ENCODE measurements at places on chromosomes 5 and 9.

GRCh38 chr5:1182360-1182632, 19.1 kb upstream of the SLC6A19 start:
- no peak for DNase-seq

DNA sequence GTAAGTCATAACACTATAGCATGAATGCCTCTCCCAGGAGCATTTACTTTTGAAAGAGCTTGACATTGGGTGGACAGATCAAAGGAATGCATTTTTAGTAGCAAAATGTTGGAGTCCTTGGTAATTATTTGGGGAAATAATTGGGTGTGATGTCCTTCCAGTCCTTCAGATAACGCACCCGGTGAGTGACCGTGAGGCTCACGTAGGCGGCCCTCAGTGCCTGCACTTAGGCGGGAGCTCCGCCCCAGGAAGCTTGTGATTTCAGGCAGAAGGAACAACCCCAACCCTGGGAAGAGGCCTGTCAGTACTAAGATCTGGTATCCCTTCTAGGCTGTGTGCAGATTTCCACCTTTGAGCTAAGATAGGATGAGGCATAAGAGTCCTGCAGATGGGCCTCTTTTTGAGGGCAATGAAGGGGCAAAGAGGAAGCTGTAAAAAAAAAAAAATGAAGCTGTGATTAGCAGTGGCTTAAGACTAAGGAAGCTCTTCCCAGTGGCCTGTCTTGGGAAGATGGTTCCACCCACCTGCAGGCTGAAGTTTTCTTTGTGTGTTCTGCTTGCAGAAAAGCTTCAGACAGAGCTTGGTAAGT, 14.9 kb downstream of the BTNL9 start:
- no peak for DNase-seq

DNA sequence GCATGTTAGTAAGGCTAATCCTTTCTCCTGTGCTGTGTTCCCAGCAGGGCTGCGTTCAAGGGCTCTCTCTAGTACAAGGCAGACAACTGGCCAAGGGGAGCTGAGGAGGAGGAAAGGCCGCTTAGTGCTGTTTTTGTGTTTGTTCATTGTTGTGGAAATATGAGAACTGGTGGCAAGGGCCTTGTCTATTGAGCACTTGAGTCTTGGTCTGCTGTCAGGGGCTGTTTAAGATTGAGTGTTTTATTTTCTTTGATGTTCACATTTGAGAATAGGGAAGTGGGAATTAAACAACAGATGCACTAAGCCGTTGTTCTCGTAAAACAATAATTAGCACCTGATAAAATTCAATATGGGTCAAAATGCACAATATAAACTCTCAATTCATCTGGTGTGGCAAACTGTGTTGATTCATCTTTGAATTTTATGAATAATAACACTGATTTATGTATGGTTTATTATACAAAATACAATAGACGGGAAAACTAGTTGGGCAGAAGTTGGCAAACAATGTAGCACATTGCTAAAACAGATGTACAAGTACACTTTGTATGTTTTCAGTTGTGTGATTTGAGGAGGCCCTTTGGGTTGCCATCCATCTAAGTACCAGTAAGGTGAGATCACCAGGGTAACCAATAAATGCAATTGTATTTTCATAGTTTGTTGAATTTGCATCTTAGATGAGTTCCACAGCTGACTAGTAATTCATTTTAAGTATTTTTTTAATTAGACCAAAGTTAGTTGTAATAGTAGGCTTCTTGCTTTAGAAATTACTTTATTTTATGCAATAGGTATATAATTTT, 97.6 kb upstream of the GRHPR start:
- no peak for DNase-seq

DNA sequence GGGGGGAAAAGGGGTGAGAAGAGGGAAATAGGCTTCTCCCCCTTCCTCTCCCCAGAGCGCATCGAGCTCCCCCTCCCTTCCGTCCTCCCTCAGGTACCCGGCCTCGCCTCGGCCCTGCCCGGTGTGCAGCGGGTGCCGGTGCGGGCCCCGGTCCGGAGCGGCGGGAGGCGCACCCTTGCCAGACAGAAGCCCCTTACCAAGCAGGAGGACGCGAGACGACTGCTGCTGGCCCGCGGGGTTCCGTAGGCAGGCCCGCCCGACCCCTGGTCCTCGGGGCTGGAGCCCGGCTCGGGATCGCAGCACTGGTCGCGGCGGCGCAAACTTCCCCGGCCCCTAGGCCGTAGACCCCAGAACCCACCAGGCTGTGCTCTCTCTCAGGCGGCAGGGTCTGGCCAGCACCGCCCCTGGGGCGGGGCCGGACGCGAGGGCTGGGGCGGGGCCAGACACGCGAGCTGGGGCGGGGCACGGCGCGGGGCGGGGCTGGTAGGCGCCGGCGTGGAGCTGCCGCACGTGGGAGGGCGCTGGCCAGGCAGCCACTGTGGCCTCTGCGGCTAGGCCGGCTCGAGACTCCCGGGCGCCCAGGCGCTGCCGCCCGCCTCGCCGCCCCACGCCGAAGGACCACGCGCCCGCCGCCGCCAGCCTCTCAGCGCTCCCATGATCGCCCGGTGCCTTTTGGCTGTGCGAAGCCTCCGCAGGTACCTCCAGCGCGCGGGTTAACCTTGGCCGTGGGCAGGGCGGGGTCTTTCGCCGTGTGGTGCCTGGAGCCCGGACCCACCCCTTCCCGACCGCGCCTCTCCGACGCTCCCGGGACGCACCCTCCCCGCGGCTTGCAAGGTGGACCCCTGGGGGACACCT, at the start of the genes NLN and SGTB:
TSS of gene NLN (plus strand) at position 486 of the 855 bp plus-strand sequence. CDS start at position 655, 169 bp downstream.
TSS of gene SGTB (minus strand) at position 390 of the 855 bp plus-strand sequence. CDS start 1,302 bp downstream, outside the sequence.
- DNase-seq = peak; percentile 84

DNA sequence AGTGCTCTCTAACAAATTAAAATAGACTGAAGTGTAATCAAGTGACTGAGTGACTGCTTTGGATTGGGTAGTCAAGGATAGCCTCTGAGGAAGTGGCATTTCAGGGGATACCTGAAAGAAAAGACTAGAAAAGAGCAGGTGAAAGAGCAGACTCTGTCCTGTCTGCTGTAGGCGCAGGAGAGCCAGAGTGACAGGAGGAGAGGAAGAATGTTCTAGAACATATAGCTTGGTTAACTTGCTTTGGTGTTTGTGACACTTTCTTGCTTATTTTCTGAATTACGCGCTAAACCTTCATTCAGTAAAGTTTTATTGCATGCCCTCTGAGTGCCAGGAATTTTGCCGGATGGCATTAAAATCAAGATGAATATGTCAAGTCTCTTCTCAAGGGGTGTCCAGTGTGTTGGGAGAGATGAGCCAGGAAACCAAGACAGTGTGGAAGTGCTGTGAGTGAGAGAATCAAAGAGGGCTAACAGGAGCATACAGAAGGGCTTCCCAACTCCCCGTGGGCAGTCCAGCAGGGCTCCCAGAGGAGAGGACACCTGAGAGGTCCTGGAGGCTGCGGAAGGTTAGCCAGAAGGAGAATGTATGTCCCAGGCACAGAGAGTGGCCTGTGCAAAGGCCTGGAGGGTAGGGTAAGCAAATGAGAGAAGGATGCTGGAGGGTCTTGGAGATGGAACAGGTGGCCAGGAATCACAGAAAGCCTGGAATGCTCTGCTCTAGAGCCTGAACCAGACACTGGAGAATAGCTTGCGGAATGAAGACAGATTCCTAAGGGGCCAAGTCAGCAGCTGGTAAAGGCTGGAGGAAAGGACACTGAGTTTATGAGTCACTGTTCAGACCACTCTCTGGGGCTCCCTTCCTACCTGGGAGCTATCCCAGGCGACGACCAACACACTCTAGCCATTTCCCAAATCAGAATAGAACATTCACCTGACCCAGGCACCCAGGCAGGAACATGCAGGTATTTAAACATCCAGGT, 59.3 kb downstream of the SLC22A5 start:
- DNase-seq = no peak

- DNase-seq = no peak
Measured at GRCh38 chr5:149141957-149142851, 911 bp downstream of the ABLIM3 start.

DNA sequence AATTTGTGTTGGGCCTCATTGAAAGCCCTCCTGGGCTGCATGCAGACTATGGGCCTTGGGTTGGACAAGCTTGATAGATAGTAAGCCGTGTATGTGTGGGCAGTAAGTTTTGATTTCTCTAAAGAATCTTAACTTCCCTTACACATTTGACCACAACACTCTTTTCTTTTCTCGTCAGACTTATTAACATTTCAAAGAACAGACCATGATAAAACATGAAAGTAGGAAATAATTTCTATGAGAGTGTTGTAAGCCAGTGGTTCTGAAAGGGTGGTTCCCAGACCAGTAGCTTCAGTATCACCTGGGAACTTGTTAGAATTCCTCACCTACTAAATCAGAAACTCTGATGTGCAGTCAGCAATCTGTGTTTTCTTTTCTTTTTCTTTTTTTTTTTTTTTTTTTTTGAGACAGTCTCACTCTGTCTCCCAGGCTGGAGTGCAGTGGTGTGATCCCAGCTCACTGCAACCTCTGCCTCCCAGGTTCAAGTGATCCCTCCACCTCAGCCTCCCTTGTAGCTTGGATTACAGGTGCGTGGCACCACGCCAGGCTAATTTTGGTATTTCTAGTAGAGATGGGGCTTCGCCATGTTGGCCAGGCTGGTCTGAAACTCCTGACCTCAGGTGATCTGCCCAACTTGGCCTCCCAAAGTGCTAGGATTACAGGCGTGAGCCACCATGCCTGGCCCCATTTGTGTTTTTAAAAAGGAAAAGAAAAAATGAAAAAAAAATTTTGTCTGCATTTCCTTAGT, 20.0 kb upstream of the GCNT1 start:
- peak; percentile 67 for DNase-seq

- DNase-seq = no peak
Measured at GRCh38 chr9:129027224-129027684, 877 bp downstream of the SH3GLB2 start.

- no peak for DNase-seq
Measured at GRCh38 chr5:38494763-38495162, 61.7 kb downstream of the LIFR start.

DNA sequence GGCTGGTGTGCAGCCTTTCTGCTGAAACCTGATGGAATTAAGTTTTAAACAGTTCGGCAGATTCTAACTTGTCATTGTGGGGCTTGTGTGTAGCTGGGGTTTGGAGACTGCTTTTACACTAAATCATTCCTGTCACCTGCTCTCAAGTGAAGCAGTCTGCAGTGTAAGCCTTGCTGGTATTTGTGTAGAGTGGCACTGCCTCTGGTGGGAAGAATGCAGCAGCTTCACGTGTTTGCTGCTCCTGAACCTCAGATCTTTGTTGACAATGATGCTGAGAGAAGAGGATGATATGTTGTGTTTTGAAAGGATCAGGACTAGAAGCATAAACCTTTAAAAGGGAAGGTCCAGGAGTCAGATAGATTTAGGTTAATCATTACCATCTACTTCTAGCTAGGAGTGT, 88.1 kb downstream of the KDM4C start:
- DNase-seq = no peak

- DNase-seq = no peak
Measured at GRCh38 chr5:56146674-56147073, 86.5 kb downstream of the ANKRD55 start.

GRCh38 chr9:130142641-130143040, 29.6 kb upstream of the NCS1 start:
- no peak for DNase-seq

DNA sequence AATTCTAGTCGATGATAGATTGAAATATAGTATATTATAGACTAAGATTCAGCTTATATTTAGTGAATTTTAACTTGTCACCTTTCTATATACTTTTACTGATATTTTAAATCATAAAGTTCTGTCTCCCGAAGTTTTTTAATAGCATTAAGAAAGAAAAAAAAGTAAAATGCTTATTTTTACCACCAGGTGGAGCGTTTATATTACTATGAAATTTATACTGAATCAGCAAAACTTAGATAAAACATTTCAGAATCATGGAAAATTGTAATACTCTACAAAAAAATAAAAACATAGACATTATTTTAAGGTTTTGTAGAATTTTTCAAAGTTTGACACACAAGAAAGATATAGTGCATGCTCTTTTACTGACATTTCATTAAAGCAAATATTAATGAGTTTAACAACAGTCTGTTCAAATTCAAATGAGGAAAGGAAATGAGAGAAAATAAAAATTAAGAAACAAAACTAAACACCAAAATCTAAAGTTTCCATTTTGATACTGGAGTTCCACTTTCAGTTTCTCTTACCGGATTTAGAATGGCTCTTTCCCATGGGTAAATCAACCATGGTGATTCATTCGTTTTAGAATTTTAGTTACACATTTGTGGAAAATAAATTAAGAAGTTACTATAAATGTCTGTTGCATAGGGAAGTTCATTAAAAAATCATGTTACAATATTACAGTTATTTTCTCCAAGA, 1035.3 kb downstream of the CDH12 start:
- DNase-seq = no peak

GRCh38 chr9:84705128-84705527, 35.6 kb downstream of the NTRK2 start:
- no peak for DNase-seq

DNA sequence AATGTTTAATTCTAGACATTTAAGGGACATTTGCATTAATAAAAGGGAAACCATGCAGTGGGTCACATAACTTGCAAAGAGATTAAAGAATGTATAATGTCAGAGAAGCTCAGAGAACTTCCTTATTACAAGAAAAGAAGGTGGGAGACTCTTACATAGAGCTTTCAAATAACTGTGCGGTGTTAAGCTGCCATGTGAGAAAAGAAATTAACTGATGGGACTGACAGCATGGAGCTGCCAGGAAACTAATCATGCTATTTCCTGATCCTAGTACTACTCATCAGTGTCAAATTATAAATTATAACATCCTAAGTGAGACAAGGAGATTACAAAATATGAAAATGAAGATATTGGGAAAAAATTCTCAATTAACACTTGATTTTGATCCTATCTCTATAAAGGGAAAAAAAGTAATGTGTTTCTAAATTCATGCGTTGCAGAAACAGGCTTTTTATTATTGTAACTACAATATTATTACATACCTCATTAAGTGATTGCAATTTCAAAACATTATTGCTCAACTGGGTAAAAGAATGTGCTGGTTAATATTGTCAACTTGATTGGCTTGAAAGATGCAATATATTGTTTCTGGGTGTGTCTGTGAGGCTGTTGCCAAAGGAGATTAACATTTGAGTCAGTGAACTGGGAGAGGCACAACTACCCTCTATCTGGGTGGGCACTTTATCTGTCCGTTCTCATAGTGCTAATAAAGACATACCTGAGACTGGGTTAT, 609.5 kb upstream of the NUDT12 start:
- DNase-seq = no peak

DNA sequence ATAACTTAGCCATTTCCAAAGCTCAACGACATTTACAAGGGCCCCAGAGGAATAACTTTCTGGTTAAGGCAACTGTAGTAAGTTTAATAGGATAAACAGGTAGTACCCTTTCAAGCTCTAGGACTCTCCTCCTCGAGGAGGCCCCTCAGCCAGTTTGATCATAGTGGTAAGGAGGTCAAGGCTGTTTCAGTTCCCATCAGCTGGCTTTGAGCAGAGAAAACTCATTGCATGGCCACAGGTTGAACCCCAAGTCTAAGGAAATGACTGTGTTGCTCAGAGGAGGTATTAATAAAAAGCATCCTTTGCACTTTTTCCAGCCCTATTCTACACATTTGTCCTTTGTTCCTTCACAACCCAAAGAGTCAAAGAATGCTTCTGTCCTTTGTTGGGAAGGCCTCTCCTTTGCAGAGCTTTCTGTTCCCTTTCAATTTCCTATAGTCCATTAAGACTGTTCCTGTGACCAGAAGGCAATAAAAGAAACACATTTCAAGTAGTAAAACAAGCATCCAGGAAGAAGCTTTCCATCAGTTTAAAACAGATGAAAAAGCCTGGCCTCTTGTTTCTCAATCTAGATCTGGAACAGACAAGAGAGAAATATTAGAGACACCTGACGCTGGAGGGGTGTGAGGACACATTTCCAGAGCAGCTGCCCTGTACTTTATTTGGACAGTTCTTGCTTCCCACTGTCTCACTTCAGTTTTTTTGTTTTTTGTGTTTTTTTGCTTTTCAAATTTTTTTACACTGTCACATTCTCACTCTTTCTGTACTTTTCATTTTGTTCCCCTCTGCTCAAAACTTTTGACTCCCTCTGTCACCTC, 54.1 kb downstream of the PRRC1 start:
- no peak for DNase-seq
